ENCODE measurements at places on chromosomes 2 and 18.

DNA sequence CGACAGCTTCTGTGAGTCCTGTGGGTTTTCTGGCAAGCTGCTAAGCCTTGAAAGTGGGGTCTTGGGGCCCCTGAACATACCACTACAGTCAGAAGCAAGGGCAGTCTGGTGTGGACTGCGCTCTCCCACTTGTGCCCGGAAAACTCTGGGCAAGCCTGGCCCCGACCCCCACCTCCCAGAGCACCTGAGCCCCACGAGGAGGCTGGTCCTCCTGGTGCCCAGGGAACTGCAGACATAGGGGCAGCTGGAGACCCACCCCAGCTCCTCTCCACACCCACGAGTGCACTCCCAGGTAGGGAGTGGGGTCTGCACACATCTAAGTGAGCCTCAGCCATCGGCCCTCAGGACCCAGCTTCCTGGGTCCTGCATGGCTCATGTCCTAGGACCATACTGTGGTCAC lies 16.2 kb upstream of the GPC1 start:
- no peak for DNase-seq

DNA sequence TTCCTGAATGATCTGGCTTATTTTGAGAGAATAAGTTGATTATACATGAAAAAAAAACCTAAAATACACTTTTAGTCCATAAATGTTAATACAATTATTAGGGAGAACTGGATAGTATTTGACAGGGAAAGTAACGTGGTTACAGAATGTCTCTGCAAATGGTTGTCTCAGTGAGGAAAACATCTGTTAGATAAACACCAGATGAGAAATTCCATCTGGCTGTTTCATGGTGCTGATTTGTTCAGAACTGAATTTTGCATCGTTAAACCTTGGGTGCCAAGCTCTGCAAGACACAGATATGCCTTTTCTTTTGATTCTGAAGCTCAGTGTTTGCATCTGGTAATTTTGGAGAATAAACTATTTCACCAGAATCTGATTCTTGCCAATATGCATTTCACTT lies 90.4 kb downstream of the SCN3A start:
- no peak for DNase-seq

GRCh38 chr2:124983595-124983994 lies 958.5 kb downstream of the CNTNAP5 start:
- DNase-seq: no peak

GRCh38 chr2:159902722-159903121 lies 104.7 kb upstream of the CD302 start:
- no peak for DNase-seq

GRCh38 chr2:53584986-53585385 lies 182.6 kb upstream of the CHAC2 start:
- no peak for DNase-seq

- no peak for DNase-seq
Measured at GRCh38 chr2:238581126-238581525, 154.4 kb downstream of the ASB1 start.

GRCh38 chr2:183868707-183869106 lies 729.6 kb upstream of the ZNF804A start:
- no peak for DNase-seq
